ENCODE measurements at places on chromosomes 2 and 18.

- no peaks in the 10 kb centered on the region for H3K36me3 ChIP-seq
- no peak for DNase-seq
- H3K4me3 ChIP-seq, result no peak overlapping the region
- peaks cover 5% of the 10 kb centered on the region for H3K4me1 ChIP-seq
- H3K27ac ChIP-seq, result no peak overlapping the region
Observed at GRCh38 chr2:168459256-168459655, 3.2 kb downstream of the CERS6 start.

GRCh38 chr18:25247725-25248124 lies 104.2 kb downstream of the ZNF521 start:
- no peak overlapping the region for H3K27ac ChIP-seq
- H3K27me3 ChIP-seq, result no peaks in the 10 kb centered on the region
- H3K4me1 ChIP-seq, result no peaks in the 10 kb centered on the region
- DNase-seq, result no peak

DNA sequence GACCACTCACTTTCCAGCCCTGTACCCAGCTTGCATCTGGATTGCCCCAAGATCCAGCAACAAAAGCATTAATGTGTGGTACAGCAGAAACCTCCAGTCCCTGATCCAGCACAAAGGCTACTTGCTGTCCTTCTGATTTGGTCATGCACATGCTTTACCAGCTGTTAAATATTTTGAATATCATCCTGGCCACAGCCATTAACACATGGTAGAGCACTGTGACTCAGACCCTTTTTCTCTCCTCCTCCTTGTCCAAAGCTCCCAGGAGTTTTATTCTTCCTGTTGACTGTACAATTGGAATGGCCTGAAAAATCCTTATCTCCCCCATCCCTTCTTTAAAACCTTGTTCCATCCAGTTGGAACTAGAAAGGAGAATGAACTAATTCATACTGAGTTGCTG lies 419.7 kb upstream of the TNP1 start:
- DNase-seq, result no peak
- no peak overlapping the region for H3K4me3 ChIP-seq
- H3K27me3 ChIP-seq, result peaks cover 3% of the 10 kb centered on the region
- H3K27ac ChIP-seq, result no peak overlapping the region

GRCh38 chr2:190545555-190546385 lies 11.2 kb upstream of the NEMP2 start:
- no peaks in the 10 kb centered on the region for H3K27me3 ChIP-seq
- no peak overlapping the region for H3K4me3 ChIP-seq
- H3K27ac ChIP-seq, result no peak overlapping the region
- H3K36me3 ChIP-seq, result no peaks in the 10 kb centered on the region

GRCh38 chr2:61117534-61117933 lies 44.5 kb upstream of the C2orf74 start:
- no peak for DNase-seq
- H3K36me3 ChIP-seq, result no peaks in the 10 kb centered on the region
- no peak overlapping the region for H3K4me3 ChIP-seq
- H3K27ac ChIP-seq, result no peak overlapping the region

GRCh38 chr2:22947741-22948140 lies 437.2 kb upstream of the KLHL29 start:
- H3K27me3 ChIP-seq, result no peaks in the 10 kb centered on the region
- no peak for DNase-seq
- no peak overlapping the region for H3K4me3 ChIP-seq
- no peak overlapping the region for H3K27ac ChIP-seq

DNA sequence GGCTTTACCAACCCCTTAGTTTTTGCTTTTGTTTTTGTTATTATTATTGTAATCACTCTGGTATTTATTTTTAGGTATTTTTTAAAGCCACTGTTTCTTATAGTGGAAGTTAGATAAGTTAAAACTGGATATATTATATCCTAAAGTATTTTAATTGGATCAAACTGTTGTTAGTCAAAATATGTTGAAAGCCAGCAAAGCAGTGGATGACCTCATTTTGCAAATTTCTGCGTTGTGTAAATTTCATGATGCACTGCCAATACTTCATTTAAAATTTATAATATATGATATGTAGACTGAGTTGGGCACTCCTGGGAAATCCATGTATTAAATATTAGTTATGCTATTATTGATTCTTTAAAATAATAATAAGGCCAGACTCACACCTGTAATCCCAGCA lies 661.7 kb upstream of the NRXN1 start:
- H3K27me3 ChIP-seq, result no peaks in the 10 kb centered on the region
- no peaks in the 10 kb centered on the region for H3K36me3 ChIP-seq
- no peak for DNase-seq
- H3K27ac ChIP-seq, result no peak overlapping the region
- no peaks in the 10 kb centered on the region for H3K4me1 ChIP-seq

All from T-cell (primary cell).